Activated T-cell treated with anti-CD3 and anti-CD28 coated beads, Interleukin-2, amount 50 U/mL, for 24 hours (primary cell): ENCODE measurements at places on chromosomes 1 and 21.
A peak's percentile ranks its signal among the peaks of the same experiment; 100 is the strongest.

GRCh38 chr1:26184086-26184485 lies 6.3 kb upstream of the CATSPER4 start:
- no peak for DNase-seq

DNA sequence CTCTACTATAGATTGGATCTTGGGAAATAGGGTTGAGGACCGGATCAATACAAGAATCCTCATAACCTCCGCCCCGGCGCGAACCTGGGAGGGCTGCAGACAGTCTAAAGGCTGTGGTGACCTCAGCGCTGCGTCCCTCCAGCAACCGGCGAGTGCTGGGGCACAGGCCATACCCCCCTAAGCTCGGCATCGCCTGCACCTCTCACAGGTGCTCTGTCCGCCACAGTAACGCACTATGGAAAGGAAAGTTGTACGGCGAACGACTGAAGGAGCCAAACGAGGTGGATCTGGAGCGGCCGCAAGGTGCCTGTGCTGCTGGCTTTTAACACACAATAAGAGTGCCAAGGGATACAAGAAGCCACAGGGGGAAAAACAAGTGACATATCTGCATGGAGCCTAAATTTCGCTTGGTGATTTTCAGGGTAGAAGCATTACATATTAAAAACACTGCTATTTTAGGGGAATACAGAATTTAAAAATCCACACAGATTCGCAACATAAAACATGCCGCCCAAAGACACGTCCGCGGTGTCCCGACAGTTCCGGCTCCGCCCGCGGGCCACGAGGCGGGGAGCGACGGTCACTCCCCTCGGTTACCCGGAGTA lies 1.4 kb upstream of the RBM15 start:
- peak; percentile 74 for DNase-seq

DNA sequence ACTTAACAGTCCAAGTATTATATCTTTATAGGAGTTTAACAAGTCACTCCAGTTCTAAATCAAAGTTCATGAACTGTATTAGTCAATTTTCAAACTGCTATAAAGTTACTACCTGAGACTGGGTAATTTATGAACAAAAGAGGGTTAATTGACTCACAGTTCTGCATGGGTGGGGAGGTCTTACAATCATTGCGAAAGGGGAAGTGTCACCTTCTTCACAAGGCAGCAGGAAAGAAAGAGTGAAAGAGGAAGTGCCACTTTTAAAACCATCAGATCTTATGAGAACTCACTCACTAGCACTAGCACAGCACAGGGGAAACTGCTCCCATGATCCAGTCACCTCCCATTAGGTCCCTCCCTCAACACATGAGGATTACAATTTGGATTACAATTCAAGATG lies 70.0 kb downstream of the CLCA4 start:
- DNase-seq: no peak

DNA sequence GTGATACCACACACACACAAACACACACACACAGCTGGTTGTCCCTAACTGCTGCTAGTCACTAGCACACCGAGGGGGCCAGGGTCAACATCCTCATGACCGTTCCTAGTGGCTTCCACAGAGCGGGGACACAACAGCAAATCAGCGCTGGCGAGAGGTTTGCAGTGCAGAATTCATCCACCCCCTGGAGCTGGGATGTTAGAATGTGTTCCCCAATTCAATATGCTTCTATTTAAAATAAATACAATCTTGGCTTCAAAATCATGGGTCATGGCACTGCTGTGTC lies 16.2 kb upstream of the C2CD2 start:
- DNase-seq: no peak

DNA sequence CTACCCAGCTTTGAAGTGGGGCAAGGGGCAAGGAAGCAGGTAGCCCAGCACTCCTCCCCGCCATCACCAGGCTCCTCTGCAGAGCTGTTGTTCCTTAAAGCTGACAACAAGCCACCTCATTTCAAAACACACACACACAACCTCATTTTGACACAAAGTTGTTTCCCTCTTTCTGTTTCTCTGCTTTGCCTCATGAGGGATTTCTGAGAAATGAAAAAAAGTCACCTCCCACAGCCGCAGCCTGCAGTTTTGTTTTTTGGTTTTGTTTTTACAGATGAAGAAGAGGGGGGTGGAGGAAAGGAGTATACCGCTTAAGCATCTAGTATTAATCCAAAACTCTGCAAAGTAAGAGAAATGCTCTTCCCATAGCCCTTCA lies 12.1 kb downstream of the MCL1 start:
- peak; percentile 70 for DNase-seq

DNA sequence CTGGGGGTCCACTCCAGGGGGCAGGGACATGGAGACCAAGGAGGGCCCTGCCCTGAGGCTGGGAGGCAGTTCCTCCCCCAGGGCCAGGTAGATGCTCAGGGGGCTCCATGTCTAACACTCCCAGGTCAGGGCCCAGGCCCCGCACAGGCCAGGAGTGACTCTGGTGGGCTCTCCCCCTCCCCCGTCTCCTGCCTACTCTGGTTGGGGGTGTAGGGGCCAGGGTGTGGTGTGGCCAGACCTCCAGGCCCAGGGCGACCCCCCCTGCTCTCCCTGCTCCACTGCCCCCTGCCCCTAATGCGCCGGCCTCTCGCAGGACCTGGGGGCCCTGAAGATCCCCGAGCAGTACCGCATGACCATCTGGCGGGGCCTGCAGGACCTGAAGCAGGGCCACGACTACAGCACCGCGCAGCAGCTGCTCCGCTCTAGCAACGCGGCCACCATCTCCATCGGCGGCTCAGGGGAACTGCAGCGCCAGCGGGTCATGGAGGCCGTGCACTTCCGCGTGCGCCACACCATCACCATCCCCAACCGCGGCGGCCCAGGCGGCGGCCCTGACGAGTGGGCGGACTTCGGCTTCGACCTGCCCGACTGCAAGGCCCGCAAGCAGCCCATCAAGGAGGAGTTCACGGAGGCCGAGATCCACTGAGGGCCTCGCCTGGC lies 19.7 kb upstream of the CCDC27 start:
- no peak for DNase-seq

DNA sequence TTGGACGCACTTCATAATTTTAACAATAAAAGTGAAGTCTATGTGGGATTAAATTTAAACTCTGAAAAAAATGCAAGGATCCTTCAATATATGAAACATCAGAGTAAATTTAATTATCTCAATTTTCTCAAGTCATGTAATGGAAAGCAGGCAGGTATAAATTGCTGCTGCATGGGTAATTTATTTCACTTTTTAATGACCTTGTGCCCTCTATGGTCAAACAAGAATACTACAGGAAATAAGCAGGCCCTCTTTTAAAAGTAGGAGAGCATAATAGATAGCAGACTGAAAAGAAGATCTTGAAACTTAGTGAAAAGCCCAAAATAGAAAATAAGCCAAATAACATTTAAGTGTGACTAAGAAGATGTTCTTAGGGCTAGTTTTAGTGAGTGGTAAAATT lies 22.9 kb downstream of the BCAS2 start:
- DNase-seq: no peak

GRCh38 chr1:91894036-91894761 lies 8.2 kb upstream of the TGFBR3 start:
- no peak for DNase-seq

DNA sequence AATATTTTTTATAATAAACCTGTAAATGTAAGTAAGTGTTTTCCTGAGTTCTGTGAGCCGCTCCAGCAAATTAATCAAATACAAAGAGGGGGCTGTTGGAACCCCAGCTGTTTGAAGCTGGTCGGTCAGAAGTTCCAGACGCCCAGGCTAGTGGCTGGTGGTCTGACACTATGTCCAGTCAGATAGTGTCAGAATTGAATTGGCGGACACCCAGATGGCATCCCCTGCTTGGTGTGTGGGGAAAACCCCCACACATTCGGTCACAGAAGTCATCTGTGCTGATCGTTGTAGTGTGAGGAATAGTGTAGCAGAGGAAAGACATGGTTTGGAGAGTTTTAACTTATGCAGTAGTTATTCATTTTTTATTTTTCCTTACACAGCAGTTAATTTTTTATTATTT lies 32.4 kb downstream of the TBCE start:
- no peak for DNase-seq

GRCh38 chr1:212455803-212456528 lies 23.2 kb downstream of the NENF start:
- peak; percentile 89 for DNase-seq

- DNase-seq: no peak
These were observed 1675.7 kb upstream of the B3GALT2 start for GRCh38 chr1:194862129-194862528.

DNA sequence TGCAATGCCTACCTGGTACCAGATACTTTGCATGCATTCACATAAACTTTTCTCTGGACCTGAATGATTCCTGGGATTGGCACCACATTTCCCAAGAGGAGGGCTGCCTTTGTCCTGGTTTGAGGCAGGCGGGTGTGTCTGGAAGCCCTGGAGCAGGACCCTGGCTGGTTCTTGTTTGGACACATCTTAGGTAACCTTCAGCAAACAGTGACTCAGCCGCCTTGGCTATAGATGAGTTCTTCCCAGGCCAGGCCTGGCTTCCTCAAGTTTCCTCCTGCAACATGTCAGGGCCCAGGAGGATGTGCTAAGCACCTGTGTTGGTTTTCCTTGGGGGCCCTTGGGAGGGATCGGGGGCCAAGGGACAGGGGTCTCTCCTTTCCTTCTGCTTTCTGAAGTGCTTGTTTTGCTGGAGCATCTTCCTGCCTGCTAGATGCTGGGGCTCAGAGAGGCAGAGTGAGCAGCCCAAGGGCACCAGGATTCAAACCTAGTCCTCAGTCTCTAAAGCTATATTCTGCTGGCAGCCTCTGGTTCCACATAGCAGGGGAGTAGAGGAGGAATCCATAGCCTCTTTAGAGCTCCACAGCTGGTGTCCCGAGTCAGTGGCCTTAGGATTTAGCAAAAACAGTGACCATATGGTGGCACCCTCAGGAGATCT lies 38.2 kb downstream of the PAX7 start:
- DNase-seq: no peak

DNA sequence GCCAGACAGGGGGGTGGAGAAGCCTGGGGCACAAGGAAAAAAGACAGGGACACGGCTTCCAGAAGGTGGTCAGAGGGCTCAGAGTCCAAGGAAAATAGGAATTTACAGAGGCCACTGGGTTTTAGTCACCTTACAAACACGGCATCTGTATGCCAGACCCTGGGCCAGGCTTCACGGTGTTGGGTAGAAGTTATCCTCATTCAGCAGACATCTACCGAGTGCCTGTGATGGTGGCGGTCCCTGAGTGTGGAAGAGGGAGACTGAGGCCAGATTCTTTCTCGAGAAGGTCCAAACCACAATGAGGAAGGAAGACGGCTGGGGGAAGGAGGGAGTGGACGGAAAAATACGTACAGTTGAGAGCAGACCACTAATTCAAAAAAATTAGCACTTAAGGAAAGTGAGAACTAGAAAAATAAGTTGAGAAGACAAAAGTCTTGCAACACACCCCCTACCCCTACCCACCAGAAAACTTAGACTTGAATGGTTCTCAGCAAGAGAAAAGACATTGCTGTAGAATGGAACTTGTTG lies 864 bp upstream of the BTG2 start:
- DNase-seq: no peak

GRCh38 chr1:74790453-74790852 lies 57.5 kb downstream of the TYW3 start:
- DNase-seq: no peak

- DNase-seq: no peak
These were observed 15.8 kb upstream of the ETV3L start for GRCh38 chr1:157115429-157115838.

GRCh38 chr1:185551008-185551407 lies 183.2 kb upstream of the HMCN1 start:
- no peak for DNase-seq

DNA sequence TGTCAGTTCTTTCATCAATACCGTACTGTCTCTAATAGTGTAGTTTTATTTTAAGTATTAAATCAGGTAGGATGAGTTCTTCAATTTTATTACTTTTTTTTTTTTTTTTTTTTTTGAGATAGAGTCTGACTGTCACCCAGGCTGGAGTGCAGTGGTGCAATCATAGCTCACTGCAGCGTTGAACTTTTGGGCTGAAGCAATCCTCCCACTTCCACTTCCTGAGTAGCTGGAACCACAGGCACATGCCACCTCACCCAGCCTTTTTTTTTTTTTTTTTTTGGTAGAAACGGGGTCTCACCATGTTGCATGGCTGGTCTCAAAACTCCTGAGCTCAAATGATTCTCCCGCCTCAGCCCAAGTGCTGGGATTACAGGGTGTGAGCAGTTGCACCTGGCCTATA lies 44.3 kb downstream of the INAVA start:
- no peak for DNase-seq

DNA sequence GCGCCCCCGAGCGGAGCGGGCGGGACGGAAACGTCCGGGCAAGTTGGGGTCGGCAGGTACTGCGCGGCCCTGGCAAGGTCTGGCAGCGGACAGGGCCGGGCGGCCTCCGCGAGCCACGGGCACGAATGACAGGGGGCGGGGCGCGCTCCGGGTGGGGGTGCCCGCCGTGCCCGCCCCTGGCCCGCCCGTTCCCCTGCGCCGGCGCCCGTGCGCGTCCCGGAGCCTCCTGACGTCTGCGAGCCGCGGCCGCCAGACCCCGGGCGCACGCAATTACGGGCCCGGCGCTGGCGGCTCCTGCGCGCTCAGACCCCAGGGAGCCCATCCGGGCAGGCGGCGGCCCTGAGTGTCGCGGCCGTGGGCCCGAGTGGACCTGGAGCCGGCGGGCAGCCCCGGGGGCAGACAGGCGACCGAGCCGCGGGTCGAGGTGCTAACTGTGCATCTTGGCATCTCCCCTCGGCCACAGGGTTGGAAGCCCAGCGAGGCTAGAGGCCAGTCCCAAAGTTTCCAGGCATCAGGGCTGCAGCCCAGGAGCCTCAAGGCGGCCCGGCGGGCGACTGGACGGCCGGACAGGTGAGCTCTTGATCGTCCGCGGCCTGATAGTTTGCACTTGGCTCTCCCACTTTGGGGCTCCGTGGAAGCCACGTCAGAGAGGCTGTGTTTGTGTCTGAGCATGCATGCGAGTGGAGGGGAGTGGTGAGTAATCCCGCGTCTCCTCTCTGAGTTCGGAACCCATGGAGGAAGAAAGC lies 918 bp downstream of the MIB2 start:
- DNase-seq: no peak

DNA sequence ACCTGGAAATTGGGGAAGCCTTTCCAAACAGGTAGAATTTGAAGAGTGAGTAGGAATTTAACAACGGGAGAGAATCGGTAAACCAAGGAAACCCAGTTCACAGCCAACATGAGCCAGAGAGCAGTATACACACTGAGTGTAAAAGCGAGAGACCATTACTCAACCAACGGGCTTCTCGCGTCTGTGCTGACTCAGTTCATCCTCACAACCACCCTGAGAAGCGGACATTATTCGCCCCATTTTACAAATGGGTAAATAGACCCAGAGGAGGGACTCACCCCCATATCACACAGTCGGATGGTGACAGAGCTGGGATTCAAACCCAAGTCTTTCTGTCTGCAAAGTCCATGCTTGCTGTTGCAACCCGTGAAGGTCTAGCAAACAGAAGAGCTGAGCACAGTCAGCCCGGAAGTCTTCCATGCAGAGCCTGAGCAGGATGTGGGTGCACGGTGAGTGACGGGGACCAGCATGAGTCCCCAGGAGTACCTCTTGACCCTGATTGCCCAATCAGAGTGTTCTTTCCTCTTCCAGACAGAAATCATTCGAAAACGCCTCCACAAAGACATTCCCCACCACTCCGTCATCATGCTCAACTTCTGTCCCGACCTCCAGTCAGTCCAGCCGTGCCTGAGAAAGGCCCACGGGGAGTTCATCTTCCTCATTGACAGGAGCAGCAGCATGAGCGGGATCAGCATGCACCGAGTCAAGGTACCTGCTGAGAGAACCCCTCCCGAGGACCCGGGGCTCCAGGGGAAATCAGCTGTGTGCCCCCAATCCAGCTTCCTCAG lies 32.3 kb downstream of the VWA5B1 start:
- peak; percentile 56 for DNase-seq
